Temporal lobe (tissue), 4 donors: ENCODE measurements at places on chromosomes 11 and 22. TPM values are rescaled to one million over a fixed set of nuclear protein-coding genes. Genes with fewer than 3 reads are reported as not detected.

The YAP1 gene
- 17.2 TPM for total RNA-seq

The TENM4 gene
- total RNA-seq = 80.6 TPM

The SOX6 gene
- total RNA-seq = 23.6 TPM

The FADS1 gene
- 50.4 TPM for total RNA-seq

The TEX12 gene
- 0.49 TPM for total RNA-seq

The OR2AT4 gene
- not detected for total RNA-seq

The PTPRCAP gene
- total RNA-seq = not detected

The POU2AF2 gene
- not detected for total RNA-seq

The SYT7 gene
- 27.5 TPM for total RNA-seq

The OLFML1 gene
- 1.2 TPM for total RNA-seq

The XKR3 gene
- not detected for total RNA-seq

The USP28 gene
- 19.7 TPM for total RNA-seq

The KCNA4 gene
- 4.7 TPM for total RNA-seq

The GAL3ST3 gene
- 10.3 TPM for total RNA-seq

The ADM2 gene
- total RNA-seq = under 0.01 TPM

The PACSIN3 gene
- 3.4 TPM for total RNA-seq

The MAML2 gene
- 4.9 TPM for total RNA-seq

The SUSD2 gene
- 0.25 TPM for total RNA-seq

The POTEH gene
- not detected for total RNA-seq

The DEFB108B gene
- not detected for total RNA-seq

The HMOX1 gene
- 1.7 TPM for total RNA-seq

The TCN1 gene
- not detected for total RNA-seq

The CD6 gene
- total RNA-seq = 0.74 TPM

The LMO1 gene
- total RNA-seq = 2.0 TPM

The OR6A2 gene
- total RNA-seq = 0.49 TPM

The TREH gene
- not detected for total RNA-seq

The FAM83F gene
- 0.25 TPM for total RNA-seq

The DTX4 gene
- 41.1 TPM for total RNA-seq

The LYVE1 gene
- total RNA-seq = 4.9 TPM

The TFIP11 gene
- total RNA-seq = 32.0 TPM

The NCAM1 gene
- total RNA-seq = 514 TPM

The B4GALNT4 gene
- total RNA-seq = 67.6 TPM

The TPBGL gene
- not detected for total RNA-seq

The OPCML gene
- 27.5 TPM for total RNA-seq

The CTSF gene
- total RNA-seq = 46.2 TPM

The NLRP6 gene
- not detected for total RNA-seq

The FAM181B gene
- total RNA-seq = 10.3 TPM

The MOV10L1 gene
- 2.5 TPM for total RNA-seq

The OR2AG1 gene
- total RNA-seq = not detected

The TTC17 gene
- total RNA-seq = 81.4 TPM

The PHLDA2 gene
- total RNA-seq = not detected

The DUSP8 gene
- total RNA-seq = 7.6 TPM

The HBG2 gene
- 915 TPM for total RNA-seq

The GPHA2 gene
- total RNA-seq = not detected

The LDLRAD3 gene
- total RNA-seq = 36.4 TPM

The SLC22A12 gene
- total RNA-seq = not detected

The EHF gene
- total RNA-seq = 0.25 TPM

The CARD10 gene
- total RNA-seq = 4.7 TPM

The KRTAP5-9 gene
- not detected for total RNA-seq

The PTGDR2 gene
- 2.0 TPM for total RNA-seq

The OR52A1 gene
- not detected for total RNA-seq

The TMEM191C gene
- 3.2 TPM for total RNA-seq
